ENCODE measurements at places on chromosomes 3 and 15. TPM values are rescaled to one million over a fixed set of nuclear protein-coding genes. Genes with fewer than 3 reads are reported as not detected.

DNA sequence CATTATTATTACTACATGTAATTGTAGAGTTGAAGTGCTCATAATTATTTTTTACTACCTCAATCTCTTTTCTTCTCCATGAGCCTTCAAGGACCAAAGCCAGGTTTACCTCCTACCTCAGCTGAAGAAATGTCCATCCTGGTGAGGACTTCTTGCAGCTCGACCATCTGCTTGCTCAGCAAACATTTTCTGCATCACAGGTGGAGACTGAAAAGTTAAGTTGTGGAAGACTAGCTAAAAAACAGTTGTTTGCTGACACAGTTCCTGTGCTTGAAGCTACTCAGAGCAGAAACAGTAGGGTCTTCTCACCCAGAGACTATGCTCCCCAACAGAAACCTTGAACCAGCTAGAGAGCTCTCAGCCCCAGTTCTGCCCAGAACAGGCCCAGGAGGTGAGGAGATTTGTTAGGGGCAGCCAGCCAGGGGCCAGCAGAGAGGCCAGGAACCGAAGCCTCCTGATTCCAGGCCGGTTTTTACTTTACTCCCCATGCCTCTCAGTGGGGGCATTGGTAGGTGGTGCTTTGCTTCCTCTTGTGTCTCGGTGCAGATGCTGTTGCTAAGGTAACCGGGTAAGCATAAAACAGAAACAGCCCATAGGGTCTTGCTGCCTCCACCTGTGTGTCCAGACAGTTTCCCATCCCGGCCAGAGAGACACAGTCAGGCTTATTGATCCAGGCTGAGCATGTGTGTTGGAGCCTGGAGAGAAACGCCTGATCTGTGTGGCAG is 54.9 kb downstream of the CCNL1 start:
- no peaks in the 10 kb centered on the region for H3K36me3 ChIP-seq
- no peaks in the 10 kb centered on the region for H3K27me3 ChIP-seq
- H3K4me1 ChIP-seq = peaks cover 4% of the 10 kb centered on the region
- DNase-seq = no peak
- H3K4me3 ChIP-seq = no peak overlapping the region

Gene PODXL2
- 5.7 TPM for total RNA-seq

- H3K4me1 ChIP-seq = no peaks in the 10 kb centered on the region
- no peak overlapping the region for H3K4me3 ChIP-seq
Measured at GRCh38 chr3:55435491-55435890, 51.6 kb downstream of the WNT5A start.

GRCh38 chr3:41357271-41357670 is 158.0 kb downstream of the CTNNB1 start:
- H3K27me3 ChIP-seq = no peaks in the 10 kb centered on the region
- no peaks in the 10 kb centered on the region for H3K4me1 ChIP-seq
- no peak overlapping the region for H3K4me3 ChIP-seq
- H3K27ac ChIP-seq = no peak overlapping the region
- no peaks in the 10 kb centered on the region for H3K36me3 ChIP-seq

GRCh38 chr3:165011557-165011956 is 66.7 kb downstream of the SI start:
- no peaks in the 10 kb centered on the region for H3K4me1 ChIP-seq
- H3K27ac ChIP-seq = no peak overlapping the region
- H3K4me3 ChIP-seq = no peak overlapping the region
- no peaks in the 10 kb centered on the region for H3K27me3 ChIP-seq
- no peak for DNase-seq

DNA sequence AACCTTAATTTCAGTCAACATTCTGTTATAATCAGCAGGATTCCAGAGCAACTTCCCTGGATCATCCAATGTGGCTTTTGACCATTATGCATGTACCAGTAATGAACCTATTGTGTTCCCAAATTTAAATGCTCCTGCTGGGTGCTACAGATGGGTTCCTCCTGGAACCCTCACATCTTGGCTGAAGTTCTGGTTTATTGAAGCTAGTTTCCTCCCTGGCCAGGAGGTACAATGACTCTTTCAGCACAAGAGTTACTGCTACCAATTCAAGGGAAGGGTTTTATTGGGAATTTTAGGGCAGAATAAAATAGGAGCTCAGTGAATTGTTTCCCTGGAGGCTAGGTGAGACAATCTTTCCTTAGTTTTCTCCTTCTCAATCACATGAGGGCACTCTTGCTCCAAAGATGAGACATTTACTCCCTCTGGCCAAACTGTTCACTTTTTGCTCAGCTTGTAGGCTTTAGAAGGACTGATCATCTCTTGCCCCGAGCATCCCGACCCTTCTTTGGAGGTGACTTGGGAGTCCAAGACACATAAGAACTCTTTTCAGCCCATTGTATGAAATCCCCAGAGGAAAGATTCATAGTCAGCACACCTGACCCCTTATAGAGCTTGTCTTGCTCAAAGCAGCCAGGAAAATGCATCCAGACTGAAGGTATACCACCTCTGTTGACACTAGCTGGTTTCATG is 8.8 kb upstream of the NPHP3 start:
- H3K27ac ChIP-seq = no peak overlapping the region
- no peak overlapping the region for H3K4me3 ChIP-seq
- peaks cover 57% of the 10 kb centered on the region for H3K27me3 ChIP-seq
- no peaks in the 10 kb centered on the region for H3K36me3 ChIP-seq

Gene ALDH1A2
- total RNA-seq = 1.7 TPM

- no peaks in the 10 kb centered on the region for H3K36me3 ChIP-seq
- H3K27me3 ChIP-seq = no peaks in the 10 kb centered on the region
- H3K27ac ChIP-seq = no peak overlapping the region
- no peak for DNase-seq
- no peaks in the 10 kb centered on the region for H3K4me1 ChIP-seq
Measured at GRCh38 chr3:45724911-45725310, 35.7 kb downstream of the SACM1L start.

Gene IL16
- total RNA-seq = 0.81 TPM

Gene GOLGA8Q
- total RNA-seq = not detected

GRCh38 chr3:53401154-53401553 is 53.8 kb upstream of the DCP1A start:
- no peak overlapping the region for H3K27ac ChIP-seq
- no peaks in the 10 kb centered on the region for H3K4me1 ChIP-seq
- DNase-seq = no peak
- H3K4me3 ChIP-seq = no peak overlapping the region

DNA sequence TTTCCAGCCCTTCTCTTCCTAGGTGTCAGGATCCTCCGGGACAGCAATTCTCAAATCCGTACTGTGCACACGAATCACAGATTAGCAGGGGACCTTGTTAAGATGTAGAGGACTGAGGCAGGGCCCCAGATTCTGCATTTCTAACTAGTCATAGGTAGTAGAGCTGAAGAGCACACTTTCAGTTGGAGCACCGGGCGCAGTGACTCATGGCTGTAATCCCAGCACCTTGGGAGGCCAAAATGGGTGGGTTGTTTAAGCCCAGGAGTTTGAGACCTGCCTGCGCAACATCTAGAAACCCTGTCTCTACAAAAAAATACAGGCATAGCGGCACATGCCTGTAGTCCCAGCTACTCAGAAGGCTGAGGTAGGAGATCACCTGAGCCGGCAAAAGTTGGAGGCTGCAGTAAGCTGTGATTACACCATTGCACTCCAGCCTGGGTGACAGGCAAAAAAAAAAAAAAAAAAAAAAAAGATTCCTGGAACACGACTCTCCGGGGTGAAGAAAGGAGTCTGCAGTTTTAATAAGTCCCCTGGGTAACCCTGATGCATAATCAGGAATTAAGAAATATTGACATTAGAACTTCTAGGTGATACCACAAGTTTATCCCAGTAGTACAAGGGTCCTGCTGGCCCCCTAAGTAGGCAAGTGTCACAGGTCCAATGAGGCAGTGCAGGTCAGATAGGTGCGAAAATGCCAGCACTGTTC is 21.4 kb upstream of the IGDCC3 start:
- no peak overlapping the region for H3K27ac ChIP-seq
- DNase-seq = no peak
- H3K27me3 ChIP-seq = no peaks in the 10 kb centered on the region
- peaks cover 20% of the 10 kb centered on the region for H3K4me1 ChIP-seq
- H3K4me3 ChIP-seq = no peak overlapping the region
- no peaks in the 10 kb centered on the region for H3K36me3 ChIP-seq

- no peaks in the 10 kb centered on the region for H3K4me1 ChIP-seq
- H3K27me3 ChIP-seq = peaks cover 39% of the 10 kb centered on the region
- H3K27ac ChIP-seq = no peak overlapping the region
Measured at GRCh38 chr3:37453393-37454389, 279.3 kb upstream of the LRRFIP2 start.

- no peaks in the 10 kb centered on the region for H3K36me3 ChIP-seq
- H3K27me3 ChIP-seq = no peaks in the 10 kb centered on the region
- H3K27ac ChIP-seq = no peak overlapping the region
- no peak for DNase-seq
- H3K4me1 ChIP-seq = peaks cover 50% of the 10 kb centered on the region
- no peak overlapping the region for H3K4me3 ChIP-seq
Measured at GRCh38 chr3:139118835-139119234, 74.1 kb upstream of the PRR23C start.

DNA sequence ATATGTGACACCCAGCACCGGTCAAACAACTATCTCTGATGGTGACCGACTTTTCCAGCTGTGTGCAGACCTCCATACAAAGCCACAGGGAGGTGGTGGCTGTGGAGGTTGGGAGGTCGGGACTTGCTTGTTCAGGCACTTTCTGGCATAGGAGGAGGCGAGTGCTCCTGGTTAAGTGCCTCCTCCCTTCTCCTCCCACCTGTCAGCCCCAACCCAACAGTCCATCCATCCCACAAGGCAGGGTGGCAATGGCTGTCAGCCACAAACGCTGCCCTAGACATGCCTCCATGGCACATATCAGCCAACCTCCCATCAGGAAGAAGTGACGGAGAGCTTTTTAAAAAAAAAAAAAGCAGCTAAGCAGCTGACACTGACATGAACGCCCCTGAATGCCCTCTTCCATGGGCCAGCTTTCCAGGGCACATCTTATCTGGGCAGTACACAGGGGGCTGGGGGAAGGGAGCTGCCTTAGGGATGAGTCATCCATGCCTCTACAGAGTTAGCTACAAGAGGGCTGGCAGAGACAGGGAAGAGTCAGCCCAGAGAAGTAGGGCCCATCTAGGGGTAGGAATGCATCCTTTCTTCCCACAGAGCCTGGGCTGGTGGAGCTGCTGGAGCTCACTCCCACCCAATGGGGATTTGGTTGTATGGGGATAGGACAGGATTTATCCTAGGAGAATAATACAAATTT is 41.2 kb downstream of the CCDC12 start:
- H3K4me3 ChIP-seq = no peak overlapping the region
- peaks cover 58% of the 10 kb centered on the region for H3K4me1 ChIP-seq
- peaks cover 22% of the 10 kb centered on the region for H3K36me3 ChIP-seq
- H3K27me3 ChIP-seq = no peaks in the 10 kb centered on the region
- DNase-seq = peak; percentile 65

- H3K4me1 ChIP-seq = no peaks in the 10 kb centered on the region
- H3K36me3 ChIP-seq = no peaks in the 10 kb centered on the region
- no peak overlapping the region for H3K27ac ChIP-seq
- no peak for DNase-seq
- no peak overlapping the region for H3K4me3 ChIP-seq
- no peaks in the 10 kb centered on the region for H3K27me3 ChIP-seq
Measured at GRCh38 chr3:104044002-104044401, 1322.7 kb upstream of the ALCAM start.

GRCh38 chr3:14689247-14689980 is 14.5 kb downstream of the C3orf20 start:
- H3K36me3 ChIP-seq = no peaks in the 10 kb centered on the region
- no peak overlapping the region for H3K27ac ChIP-seq
- no peak overlapping the region for H3K4me3 ChIP-seq

Gene NKIRAS1
- 12.0 TPM for total RNA-seq

Gene KCNMB3
- not detected for total RNA-seq

DNA sequence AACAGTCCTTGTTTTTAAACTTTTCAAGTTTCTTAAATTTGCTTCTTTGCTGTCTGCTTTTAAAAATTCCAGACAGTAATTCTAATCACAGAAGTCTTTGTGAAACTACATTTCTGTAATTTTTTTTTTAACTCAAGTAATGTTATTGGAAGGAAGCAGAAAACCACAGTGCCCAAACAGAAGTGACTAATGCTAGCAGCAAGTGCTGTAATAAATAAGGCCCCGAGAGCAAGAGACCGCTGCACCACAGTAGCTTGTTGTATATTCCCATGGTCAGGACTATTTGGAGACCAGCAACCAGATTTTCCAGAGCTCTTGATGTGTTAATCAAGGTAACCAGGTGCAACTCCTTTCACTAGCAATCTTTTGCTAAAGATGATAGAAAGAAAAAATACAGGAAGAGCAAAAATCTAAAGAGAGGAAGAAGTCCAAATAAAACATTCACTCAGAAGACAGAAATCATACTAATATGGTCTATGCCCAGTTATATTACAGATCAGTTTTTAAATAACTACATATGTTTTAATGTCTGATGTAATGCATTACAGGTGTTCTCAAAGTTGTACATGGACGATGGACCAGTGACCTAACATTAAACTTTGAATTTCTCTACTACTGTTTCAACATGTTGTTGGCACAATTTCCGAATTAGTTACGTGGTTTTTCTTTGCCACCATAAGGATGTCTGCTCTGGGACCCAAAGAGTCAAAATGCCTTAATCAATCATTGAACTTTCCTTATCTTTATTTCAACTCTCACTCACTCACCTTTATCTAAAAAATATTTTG is 36.4 kb downstream of the WWTR1 start:
- H3K27ac ChIP-seq = no peak overlapping the region
- peaks cover 43% of the 10 kb centered on the region for H3K4me1 ChIP-seq
- DNase-seq = no peak
- H3K4me3 ChIP-seq = no peak overlapping the region
- H3K27me3 ChIP-seq = no peaks in the 10 kb centered on the region

Gene CDHR4
- not detected for total RNA-seq

GRCh38 chr15:100186366-100186765 is 155.4 kb downstream of the ADAMTS17 start:
- H3K27me3 ChIP-seq = no peaks in the 10 kb centered on the region
- no peak overlapping the region for H3K4me3 ChIP-seq
- DNase-seq = no peak
- no peaks in the 10 kb centered on the region for H3K4me1 ChIP-seq

DNA sequence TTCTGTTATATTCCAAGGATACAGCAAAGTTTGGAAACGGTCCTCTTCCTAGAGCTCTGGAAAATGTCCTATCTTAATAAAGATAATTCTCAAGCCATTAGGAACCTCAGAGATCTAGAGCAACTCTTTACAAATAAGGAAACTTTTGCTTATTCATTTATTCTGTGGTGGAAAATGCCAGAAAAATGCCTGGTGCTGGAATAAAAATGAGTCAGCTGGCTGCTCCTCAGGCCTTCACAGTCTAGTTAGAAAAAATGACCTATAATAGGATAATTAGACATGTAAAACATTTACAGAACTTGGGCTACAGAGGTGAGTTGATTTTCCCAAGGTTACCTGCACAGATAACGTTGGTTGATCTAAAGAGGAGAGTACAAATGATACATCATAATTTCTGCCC is 372.5 kb downstream of the NLGN1 start:
- no peak for DNase-seq
- no peaks in the 10 kb centered on the region for H3K4me1 ChIP-seq
- H3K27me3 ChIP-seq = no peaks in the 10 kb centered on the region
- H3K4me3 ChIP-seq = no peak overlapping the region

- H3K4me1 ChIP-seq = peaks cover 3% of the 10 kb centered on the region
- no peaks in the 10 kb centered on the region for H3K36me3 ChIP-seq
- H3K27me3 ChIP-seq = no peaks in the 10 kb centered on the region
- DNase-seq = no peak
- H3K27ac ChIP-seq = no peak overlapping the region
Measured at GRCh38 chr3:29245441-29245840, 35.4 kb upstream of the RBMS3 start.

- H3K36me3 ChIP-seq = no peaks in the 10 kb centered on the region
- no peak overlapping the region for H3K4me3 ChIP-seq
- H3K4me1 ChIP-seq = no peaks in the 10 kb centered on the region
- H3K27ac ChIP-seq = no peak overlapping the region
- no peak for DNase-seq
Measured at GRCh38 chr3:159273608-159274007, 471.8 kb downstream of the MFSD1 start.
